ENCODE measurements at places on chromosomes 7 and 10. TPM values are rescaled to one million over a fixed set of nuclear protein-coding genes. Genes with fewer than 3 reads are reported as not detected.
A peak's percentile ranks its signal among the peaks of the same experiment; 100 is the strongest.

- peaks cover 16% of the 10 kb centered on the region for H3K4me1 ChIP-seq
- H3K27ac ChIP-seq = peak overlapping the region; percentile 21
- H3K4me3 ChIP-seq = no peak overlapping the region
- H3K27me3 ChIP-seq = no peaks in the 10 kb centered on the region
- H3K36me3 ChIP-seq = peaks cover 5% of the 10 kb centered on the region
- DNase-seq = no peak
These were observed 28.0 kb downstream of the TMEM120A start for GRCh38 chr7:75966190-75966961.

Gene ZP3
- 9.9 TPM for total RNA-seq

Gene SLC18A2
- total RNA-seq = 0.20 TPM

GRCh38 chr10:93206652-93207051, 133.0 kb downstream of the CYP26A1 start:
- H3K27me3 ChIP-seq = no peaks in the 10 kb centered on the region
- H3K4me1 ChIP-seq = no peaks in the 10 kb centered on the region

Gene TLX1
- total RNA-seq = not detected

DNA sequence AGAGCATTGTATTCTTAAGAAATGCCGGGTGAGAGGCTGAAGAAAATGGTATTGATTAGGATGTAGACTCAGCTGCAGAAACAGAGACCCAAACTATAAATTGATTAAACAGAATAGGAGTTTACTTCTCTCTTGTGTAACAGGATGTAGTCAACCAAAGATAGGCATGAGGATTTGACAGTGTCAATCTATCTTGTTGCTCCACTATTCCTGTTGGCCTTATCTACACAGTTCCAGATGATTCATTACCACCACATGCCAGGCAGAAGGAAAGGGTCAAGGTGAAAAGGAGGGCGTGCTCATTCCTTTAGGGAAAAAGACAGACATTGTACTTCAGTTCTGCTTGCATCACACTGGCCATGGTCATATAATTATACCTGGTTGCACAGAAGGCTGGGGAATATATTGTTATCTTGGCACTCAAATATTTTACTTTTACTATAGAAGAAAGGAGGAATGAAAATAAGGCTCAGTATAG, 11.9 kb upstream of the DMTF1 start:
- peaks cover 2% of the 10 kb centered on the region for H3K36me3 ChIP-seq
- H3K4me1 ChIP-seq = peaks cover 8% of the 10 kb centered on the region
- no peak overlapping the region for H3K4me3 ChIP-seq

DNA sequence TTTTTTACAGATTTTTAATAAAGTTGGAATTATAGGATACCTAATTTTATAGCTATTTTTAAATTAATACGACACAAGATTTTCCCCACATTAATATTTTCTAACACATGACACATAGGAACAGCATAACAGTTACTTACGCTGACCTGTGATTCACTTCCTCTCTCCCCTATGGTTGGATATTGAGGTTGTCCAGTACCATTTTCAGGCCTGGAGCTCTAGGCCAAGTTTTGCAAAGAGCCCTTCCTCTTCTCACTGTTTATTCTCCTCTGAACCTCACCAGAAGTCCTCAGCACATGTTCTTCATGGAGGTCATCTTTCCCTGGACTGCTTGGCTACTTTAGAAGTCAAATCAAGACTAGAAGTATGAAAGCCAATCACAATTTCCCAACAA, 28.2 kb downstream of the LYZL1 start:
- H3K4me3 ChIP-seq = no peak overlapping the region
- no peak overlapping the region for H3K27ac ChIP-seq
- no peak for DNase-seq
- peaks cover 7% of the 10 kb centered on the region for H3K4me1 ChIP-seq
- peaks cover 65% of the 10 kb centered on the region for H3K27me3 ChIP-seq

DNA sequence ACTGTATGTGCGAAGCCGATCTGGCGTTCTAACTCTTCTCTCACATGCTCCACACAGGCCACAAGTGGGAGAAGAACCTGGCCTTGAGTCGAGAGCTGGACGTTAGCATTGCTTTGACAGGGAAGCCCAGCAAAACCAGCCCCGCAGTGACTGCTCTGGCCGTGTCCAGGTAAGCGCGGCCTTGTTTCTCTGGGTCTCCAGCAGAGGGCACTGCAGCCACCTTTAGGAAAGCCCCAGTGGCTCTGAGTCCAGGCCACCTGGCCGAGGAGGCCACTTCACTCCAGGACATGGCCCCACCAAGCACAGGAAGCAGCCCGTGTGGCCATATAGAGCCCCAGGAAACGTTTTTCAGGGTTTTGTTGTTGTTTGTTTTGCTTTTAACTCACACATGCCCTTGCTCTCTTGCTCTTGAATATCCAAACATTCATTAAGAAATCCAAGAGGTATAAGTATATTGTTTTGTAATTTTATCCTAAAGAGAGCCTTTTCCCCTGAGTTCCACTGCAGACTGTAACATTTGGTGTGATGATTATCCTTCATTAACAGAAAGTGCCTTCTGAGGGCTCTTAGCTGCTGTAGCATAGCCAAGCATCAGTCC, 41.8 kb upstream of the LRRC18 start:
- no peak overlapping the region for H3K4me3 ChIP-seq
- H3K4me1 ChIP-seq = peaks cover 4% of the 10 kb centered on the region
- H3K27me3 ChIP-seq = peaks cover 16% of the 10 kb centered on the region
- no peak for DNase-seq

- no peaks in the 10 kb centered on the region for H3K4me1 ChIP-seq
- peaks cover 10% of the 10 kb centered on the region for H3K36me3 ChIP-seq
- no peak for DNase-seq
- H3K27me3 ChIP-seq = no peaks in the 10 kb centered on the region
These were observed 176.0 kb upstream of the CCDC6 start for GRCh38 chr10:60082341-60082740.

DNA sequence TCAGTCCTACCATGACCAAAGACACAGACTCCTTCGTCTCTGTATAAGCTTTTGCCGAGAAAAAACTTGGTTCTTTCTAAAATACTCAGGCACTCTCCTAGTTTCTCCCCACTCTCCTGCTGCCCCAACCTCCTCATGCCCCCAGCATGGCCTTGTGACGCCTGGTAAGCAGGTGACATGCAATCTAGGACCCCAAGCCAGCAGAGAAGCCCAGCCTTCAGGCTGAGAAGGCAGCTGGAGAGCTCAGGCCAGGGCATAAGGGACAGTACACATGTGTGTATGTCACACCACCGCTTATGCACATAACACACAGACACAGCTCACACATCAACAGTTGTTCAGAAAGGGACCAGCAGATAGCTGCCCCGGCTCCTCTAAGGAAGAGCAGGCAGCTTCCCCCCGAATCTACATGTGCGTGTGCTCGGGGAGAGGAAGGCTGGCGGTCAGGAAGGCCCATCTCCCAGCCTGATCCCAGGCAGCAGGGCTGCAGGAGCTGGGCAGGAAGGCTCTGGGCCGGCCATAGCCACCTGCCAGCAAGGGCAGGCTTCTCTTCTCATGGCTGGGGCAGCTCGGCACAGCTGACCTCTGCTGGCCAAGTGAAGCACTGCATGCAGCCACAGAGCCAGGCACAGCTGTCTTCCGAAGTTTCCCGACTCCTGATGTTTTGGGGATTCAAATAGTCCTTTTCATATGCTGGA, 8.5 kb downstream of the DDX56 start:
- peak; percentile 40 for DNase-seq
- peak overlapping the region; percentile 92 for H3K27ac ChIP-seq
- H3K4me3 ChIP-seq = no peak overlapping the region
- peaks cover 10% of the 10 kb centered on the region for H3K36me3 ChIP-seq
- H3K4me1 ChIP-seq = peaks cover 8% of the 10 kb centered on the region

- DNase-seq = no peak
- no peaks in the 10 kb centered on the region for H3K36me3 ChIP-seq
These were observed 31.6 kb downstream of the ST7 start for GRCh38 chr7:116984917-116985316.

- H3K27me3 ChIP-seq = no peaks in the 10 kb centered on the region
- no peaks in the 10 kb centered on the region for H3K36me3 ChIP-seq
- H3K4me1 ChIP-seq = no peaks in the 10 kb centered on the region
- H3K4me3 ChIP-seq = no peak overlapping the region
These were observed 42.2 kb downstream of the TFEC start for GRCh38 chr7:115988401-115988800.

Gene TEX36
- not detected for total RNA-seq

Gene TMEM139
- total RNA-seq = 0.77 TPM

DNA sequence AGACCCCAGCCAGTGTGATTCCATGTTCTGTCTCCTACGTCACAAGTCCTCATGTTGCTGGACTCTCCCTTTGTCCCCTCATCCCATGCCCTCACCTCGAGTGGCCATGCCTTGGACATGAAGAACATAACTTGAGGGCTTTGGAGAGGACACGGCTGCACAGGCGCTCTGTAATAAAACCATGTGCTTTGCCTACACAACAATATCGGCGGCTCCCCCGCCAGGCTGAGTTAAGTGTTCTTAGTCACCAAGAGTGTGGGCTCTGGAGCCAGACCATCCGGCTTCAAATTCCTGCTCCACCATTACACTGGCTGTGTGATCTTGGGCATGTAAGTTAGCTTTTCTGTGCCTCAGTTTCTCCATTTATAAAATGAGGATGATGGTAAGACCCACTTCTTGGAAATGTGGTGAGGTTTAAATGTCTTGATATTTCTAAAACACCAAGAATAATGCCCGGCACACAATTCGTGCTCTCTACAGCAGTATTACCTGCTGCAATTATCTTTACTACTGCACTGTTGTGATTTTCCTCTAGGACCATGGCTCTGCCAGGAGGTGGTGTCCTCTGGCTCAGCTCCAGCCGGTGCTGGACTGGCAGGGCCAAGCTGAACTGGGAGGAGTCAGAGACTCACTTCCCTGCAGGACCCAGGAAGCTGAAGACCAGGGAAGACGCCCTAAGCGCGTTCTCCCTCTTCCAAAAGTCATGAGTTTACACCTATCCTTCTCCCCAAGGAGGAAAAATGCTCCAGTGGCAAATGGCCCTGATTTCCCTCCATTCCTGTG, 15.7 kb downstream of the SLIT1 start:
- H3K4me1 ChIP-seq = peaks cover 2% of the 10 kb centered on the region
- DNase-seq = no peak
- no peak overlapping the region for H3K27ac ChIP-seq
- H3K36me3 ChIP-seq = no peaks in the 10 kb centered on the region
- H3K27me3 ChIP-seq = peaks cover 48% of the 10 kb centered on the region

DNA sequence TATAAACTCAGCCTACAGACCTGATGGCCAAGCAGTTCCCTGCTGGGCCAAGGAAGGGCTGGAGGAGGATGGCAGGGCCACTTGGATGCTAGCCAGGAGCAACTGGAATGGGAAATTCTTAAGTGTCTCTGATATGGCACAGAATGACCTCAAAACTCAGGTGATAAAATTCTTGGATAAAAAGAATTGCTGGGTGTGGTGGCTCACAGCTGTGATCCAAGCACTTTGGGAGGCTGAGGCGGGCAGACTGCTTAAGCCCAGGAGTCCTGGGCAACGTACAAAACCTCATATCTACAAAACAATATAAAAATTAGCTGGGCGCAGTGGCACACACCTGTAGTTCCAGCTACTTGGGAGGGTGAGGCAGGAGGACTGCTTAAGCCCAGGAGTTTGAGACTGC, 14.0 kb upstream of the PKD1L1 start:
- no peaks in the 10 kb centered on the region for H3K27me3 ChIP-seq
- H3K4me1 ChIP-seq = peaks cover 18% of the 10 kb centered on the region
- no peak overlapping the region for H3K4me3 ChIP-seq
- peaks cover 26% of the 10 kb centered on the region for H3K36me3 ChIP-seq
- DNase-seq = no peak

Gene ADAP1
- 6.7 TPM for total RNA-seq

- no peak overlapping the region for H3K4me3 ChIP-seq
- no peaks in the 10 kb centered on the region for H3K27me3 ChIP-seq
- H3K4me1 ChIP-seq = peaks cover 16% of the 10 kb centered on the region
- DNase-seq = no peak
- peak overlapping the region; percentile 59 for H3K27ac ChIP-seq
These were observed 67.0 kb downstream of the WDR37 start for GRCh38 chr10:1123198-1123597.

Gene TAS2R4
- total RNA-seq = 0.37 TPM

- no peak overlapping the region for H3K27ac ChIP-seq
- no peak for DNase-seq
- peaks cover 10% of the 10 kb centered on the region for H3K4me1 ChIP-seq
- H3K4me3 ChIP-seq = no peak overlapping the region
These were observed 1.8 kb upstream of the CHN2 start for GRCh38 chr7:29192811-29193210.

DNA sequence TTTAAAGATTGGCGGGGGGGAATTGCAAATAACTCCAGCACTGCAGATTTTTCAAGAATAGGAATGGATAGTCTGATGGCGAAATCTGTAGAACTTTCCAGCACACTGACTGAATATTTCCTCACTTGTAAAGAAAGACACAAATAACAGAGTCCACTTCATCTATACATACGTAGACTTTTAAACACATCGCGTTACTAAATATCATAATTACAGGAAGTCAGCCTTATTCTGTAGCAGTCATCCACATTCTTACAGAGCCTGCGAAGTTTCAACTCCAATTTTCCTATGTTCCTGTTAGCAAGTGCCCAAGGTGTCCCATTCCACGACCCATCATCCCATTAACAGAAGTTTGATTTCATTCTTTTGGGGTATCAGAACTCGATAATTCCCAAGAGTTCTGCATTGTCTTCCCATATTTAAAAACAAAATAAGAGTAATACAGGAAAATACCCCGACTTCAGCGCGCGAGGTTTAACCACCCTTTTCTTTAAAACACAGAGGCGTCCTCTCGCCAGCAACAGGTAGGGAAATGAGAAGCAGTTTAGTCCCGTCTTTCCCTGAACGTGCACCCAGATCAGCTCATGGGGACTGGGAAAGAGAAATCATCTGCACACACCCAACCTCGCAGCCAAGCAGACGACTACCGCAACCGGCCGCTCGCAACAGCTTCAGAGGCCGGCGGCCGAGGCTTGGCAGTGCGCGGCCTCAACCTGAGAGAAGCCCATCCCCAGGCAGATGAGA, 880 bp downstream of the HERC4 start:
- no peaks in the 10 kb centered on the region for H3K27me3 ChIP-seq
- DNase-seq = no peak
- H3K4me1 ChIP-seq = peaks cover 14% of the 10 kb centered on the region
- H3K4me3 ChIP-seq = peak overlapping the region; percentile 95
- peak overlapping the region; percentile 95 for H3K27ac ChIP-seq

Gene SERPINE1
- 2.5 TPM for total RNA-seq

DNA sequence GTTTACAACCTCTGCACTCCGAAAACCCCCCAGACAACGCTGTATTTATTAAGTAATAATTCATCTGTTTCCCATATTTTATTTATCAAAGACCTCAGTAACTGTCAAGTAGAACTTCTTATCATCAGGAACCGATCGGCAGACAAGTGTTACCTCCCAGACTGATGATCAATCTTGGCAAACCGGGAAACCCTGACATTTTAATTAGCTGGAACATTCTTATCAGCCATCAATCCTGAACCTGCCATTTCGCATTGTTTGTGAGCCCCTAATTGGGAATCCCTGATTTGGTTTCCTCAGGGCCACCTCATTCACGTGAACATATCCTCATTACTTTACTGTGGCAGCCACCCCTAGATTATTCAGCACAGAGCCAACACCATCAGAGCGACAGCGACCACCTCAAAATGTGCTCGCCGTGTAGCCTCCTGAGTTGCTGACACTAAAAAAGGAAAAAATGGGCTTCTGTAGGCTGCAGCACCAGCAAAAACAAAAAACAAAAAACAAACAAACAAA, 93.6 kb upstream of the SDK1 start:
- no peak overlapping the region for H3K4me3 ChIP-seq
- H3K4me1 ChIP-seq = peaks cover 3% of the 10 kb centered on the region
- no peak for DNase-seq
- H3K27ac ChIP-seq = no peak overlapping the region
- H3K27me3 ChIP-seq = peaks cover 20% of the 10 kb centered on the region
